ENCODE measurements at places on chromosomes 3 and 15. TPM values are rescaled to one million over a fixed set of nuclear protein-coding genes. Genes with fewer than 3 reads are reported as not detected.

- no peak for DNase-seq
Measured at GRCh38 chr15:68256675-68257450, 20.7 kb upstream of the FEM1B start.

- peak; percentile 98 for DNase-seq
Measured at GRCh38 chr15:82944821-82945220, 7.7 kb downstream of the HOMER2 start.

GRCh38 chr15:40796041-40796440 is 10.8 kb upstream of the ZFYVE19 start:
- no peak for DNase-seq

DNA sequence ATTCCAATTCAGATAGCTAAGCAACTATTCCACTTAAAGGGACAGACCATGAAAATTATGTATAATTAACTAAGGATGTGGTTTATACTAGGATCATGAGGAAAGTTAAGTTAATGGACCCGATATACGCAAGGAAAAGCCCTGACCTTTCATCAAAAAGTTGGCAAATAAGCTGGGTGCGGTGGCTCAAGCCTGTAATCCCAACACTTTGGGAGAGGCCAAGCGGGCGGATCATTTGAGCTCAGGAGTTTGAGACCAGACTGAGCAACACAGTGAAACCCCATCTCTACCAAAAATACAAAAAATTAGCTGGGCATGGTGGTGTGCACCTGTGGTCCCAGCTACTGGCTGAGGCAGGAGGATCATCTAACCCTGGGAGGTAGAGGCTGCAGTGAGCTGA is 39.6 kb downstream of the SCAP start:
- DNase-seq = no peak

- no peak for DNase-seq
Measured at GRCh38 chr15:43270676-43271306, 4.1 kb upstream of the TGM5 start.

DNA sequence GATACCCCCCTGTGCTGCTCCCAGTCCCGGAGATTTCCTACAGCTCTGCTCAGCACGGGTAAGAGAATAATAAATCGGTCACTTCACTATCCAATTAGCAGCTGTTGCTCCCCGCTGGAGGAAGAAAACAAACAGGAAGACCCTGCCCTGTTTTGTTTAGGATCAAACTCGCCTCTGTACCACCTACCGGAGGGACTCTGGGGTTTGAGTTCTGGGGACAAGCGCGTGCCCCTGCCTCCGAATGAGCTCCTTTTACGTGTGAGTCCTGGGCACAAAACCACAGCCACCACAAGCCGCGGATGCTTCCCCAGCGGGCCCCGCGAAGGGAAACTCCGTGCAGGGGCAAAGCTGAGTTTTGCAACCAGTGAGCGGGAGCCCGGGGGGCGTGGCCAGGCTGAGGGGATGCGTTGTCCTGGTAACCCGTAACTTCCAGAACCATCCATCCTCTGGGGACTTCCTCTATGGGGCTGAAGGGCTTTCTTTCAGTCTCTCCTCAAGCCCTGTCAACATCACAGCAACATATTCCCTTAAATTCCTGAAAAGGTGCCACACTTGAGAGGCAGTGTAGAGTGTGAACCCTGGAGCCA is 315.7 kb upstream of the PROK2 start:
- DNase-seq = no peak

DNA sequence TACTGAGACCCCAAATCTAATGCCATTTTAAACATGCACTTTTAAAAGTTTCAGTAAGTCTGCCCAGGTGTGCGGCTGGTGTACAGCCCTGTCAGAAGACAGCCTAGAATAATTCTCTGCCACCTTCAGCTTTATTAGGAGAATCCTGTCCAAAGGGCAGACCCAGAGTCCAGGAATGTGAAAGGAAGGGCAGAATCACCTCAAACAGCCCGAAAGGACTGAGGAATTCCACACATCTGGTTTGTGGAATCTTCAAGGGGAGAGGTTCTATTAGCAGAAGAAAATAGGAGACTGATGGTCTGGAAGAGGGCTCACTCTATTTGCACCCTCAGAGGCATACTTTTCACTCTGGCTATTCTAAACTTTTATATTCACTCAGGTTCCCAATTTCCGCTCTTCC is 46.6 kb downstream of the TYRO3 start:
- no peak for DNase-seq

DNA sequence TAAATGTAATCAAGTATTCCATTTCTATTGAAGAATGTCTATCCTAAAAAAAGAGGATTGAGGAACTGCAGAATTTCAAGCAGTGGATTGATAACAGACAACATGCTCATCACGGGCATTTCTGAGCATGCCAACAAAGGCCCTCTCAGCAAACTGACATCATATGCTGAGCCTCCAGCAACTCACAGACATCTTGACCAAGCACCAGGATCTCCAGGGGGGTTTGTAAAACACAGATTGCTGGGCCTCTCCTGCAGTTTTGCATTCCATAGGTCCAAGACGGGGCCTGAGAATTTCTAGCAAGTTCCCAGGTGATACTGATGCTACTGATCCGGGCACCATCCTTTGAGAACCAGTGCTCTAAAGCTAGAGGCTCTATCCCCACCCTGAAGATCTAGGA is 85.0 kb downstream of the FOXP1 start:
- no peak for DNase-seq

GRCh38 chr3:127482216-127483004 is 108.1 kb downstream of the TPRA1 start:
- DNase-seq = no peak

The HTR3E gene
- not detected for total RNA-seq

The ALCAM gene
- 166 TPM for total RNA-seq

The RSRC1 gene
- total RNA-seq = 32.7 TPM

Data from epithelial cell of proximal tubule (primary cell).